Central memory CD4-positive, alpha-beta T cell (primary cell): ENCODE measurements at places on chromosomes 7 and 10.
A peak's percentile ranks its signal among the peaks of the same experiment; 100 is the strongest.

DNA sequence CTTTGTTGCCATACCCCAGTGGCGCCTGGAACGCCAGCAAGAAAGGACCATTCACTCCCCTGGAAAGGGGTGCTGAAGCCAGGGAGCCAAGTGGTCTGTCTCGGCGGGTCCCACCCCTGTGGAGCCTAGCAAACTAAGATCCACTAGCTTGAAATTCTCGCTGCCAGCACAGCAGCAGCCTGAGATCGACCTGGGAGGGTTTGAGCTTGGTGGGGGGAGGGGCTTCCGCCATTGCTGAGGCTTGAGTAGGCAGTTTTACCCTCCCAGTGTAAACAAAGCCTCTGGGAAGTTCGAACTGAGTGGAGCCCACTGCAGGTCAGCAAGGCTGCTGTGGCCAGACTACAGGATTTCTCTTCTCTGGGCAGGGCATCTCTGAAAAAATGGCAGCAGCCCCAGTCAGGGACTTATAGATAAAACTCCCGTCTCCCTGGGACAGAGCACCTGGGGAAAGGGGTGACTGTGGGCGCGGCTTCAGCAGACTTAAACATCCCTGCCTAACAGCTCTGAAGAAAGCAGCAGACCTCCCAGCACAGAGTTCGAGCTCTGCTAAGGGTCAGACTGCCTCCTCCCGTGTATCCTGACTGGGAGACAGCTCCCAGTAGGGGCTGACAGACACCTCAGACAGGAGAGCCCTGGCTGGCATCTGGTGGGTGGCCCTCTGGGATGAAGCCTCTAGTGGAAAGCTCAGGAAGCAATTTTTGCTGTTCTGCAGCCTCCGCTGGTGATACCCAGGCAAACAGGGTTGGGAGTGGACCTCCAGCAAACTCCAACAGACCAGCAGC, 281.1 kb upstream of the SP4 start:
- DNase-seq = no peak

DNA sequence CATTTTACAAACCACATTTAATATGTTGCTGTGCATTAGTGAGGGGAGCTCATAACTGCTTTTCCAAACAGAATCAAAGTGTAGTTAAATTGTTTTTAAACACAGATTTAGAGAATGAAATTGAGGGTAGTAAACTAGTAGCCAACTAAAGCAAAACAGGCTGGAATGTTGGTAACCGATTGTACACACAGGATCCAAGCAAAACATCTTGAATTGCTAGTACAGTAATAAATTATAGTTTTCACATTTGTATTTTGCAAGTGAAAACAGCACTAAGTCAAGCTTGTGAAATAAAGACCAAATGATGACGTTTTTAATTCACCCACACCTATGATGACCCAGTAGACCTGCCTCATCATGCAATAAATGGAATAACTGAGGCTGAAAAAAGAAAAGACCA, 198.3 kb downstream of the HDAC9 start:
- no peak for DNase-seq

DNA sequence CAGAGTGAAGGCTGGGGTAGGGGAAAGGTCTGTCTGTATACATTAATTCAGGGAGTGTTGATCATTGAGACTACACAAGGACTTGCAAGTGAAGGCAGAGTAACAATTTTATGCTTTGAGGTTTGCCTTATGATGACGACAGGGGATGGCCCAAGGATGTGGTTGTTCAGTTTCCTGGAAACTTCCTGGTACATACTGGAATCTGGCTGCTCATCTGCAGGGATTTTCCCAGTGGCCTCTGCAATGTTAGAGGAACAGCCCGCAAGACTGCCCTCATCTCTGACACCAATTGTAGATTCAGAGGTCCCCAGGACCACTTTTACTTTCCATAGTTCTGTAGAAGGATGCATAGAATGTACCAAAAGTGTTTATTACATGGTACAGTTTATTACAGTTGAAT, 189.6 kb downstream of the TMEM178B start:
- no peak for DNase-seq

DNA sequence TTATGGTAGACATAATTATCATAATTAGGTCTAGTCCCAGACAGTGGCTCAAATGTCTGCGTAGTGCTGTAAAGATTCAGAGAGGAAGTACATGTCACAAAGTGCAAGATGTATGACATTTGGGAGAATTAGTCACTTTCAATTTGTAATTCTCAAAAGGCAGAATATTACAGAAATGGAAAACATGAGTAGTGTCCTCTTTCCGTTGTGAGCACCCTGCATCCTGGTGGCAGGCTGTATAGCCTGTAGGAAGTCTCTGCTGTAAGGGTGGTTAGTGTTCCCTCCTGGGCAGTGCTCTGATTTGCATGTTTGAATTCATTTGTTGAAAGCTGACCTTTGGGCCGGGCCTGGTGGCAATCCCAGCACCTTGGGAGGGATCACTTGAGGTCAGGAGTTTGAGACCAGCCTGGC, 17.0 kb downstream of the CDK14 start:
- no peak for DNase-seq

- DNase-seq = no peak
These were observed 25.1 kb downstream of the FAM13C start for GRCh38 chr10:59337201-59337652.

DNA sequence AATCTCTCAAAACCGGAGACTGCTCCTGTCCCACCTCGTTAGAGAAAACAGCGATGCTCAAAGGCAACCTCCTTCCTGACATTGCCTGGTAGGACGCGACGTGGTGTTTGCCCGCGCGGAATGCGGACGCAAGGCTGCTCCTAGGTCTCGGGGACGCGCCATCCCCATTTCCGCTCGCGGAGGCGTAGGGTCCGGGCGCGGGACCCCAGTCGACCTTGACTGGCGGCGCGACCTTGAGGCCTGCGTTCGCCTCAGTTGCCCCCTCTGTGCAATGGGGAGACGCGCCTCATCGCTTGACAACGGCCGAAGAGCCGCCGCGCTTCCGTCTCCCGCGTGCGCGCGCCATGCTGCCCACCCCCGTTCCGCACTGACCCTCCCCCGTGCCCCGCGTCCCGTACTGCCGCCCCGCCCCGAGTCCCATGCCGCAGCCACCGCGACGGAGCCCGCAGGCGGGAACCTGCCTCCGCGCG, 412 bp upstream of the PPIA start:
- no peak for DNase-seq

GRCh38 chr7:16657656-16658279, 11.8 kb downstream of the BZW2 start:
- DNase-seq = no peak

DNA sequence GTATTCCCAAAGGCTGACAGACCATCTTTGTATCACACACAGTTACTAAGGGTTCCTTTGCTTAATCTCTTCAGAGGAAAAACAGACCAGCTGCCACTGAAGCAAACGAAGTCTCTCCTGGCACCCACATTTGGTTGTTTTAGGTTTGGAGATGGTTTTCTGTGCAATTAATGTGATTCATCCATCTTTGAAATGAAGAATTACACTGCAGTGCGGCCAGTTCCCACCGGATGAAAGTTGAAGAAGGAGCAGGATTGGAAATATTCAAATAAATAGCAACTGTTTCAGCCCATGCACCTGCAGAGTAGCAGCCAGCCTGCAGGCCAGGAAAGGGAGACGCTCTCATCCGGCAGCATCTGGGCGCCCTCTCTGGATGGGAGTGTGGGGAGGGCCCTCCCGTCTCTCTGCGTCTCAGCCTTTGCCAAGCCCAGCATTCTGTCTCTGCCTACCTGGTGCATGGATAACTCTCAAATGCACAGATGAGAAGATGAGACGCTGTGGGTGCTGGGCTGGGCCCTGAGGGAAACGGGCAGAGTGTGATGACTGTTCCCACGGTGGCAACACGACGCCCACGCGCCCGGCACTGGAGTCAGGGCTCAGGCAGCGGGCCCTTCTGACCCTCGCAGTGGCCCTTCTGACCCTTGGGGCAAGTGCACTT, 214.0 kb downstream of the PTPRN2 start:
- DNase-seq = no peak

GRCh38 chr7:158695726-158696452, 8.7 kb downstream of the NCAPG2 start:
- DNase-seq = peak; percentile 40

- DNase-seq = no peak
These were observed 261.2 kb downstream of the PPP1R3A start for GRCh38 chr7:113657603-113658002.

- no peak for DNase-seq
These were observed 109.2 kb downstream of the DPY19L1 start for GRCh38 chr7:34928052-34928451.

- DNase-seq = peak; percentile 19
These were observed 74.2 kb downstream of the MALSU1 start for GRCh38 chr7:23373151-23374004.
